ENCODE measurements at places on chromosomes 5 and 9.

DNA sequence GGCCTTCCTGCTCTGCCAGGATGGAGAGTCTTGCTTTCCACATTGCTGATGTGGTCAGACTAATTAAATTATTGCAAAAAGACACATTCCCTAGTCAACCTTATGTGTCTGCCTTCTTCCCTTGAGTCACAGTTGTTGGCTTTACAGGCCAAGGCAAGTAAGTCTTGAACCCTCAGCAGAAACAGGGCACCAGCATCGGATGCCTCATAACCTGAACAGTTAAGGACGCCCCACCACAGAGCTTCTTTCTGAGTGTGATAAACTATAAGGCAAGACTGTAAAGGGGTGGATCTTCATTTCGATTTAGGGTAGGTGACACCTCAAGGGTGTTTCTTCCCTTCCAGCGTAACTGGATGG, 670 bp upstream of the KIF2A start:
- no peak for DNase-seq

GRCh38 chr9:71928376-71928775, 16.9 kb downstream of the C9orf85 start:
- DNase-seq: no peak

- DNase-seq: peak; percentile 86
These were observed 37.6 kb upstream of the ORM1 start for GRCh38 chr9:114285166-114285867.

DNA sequence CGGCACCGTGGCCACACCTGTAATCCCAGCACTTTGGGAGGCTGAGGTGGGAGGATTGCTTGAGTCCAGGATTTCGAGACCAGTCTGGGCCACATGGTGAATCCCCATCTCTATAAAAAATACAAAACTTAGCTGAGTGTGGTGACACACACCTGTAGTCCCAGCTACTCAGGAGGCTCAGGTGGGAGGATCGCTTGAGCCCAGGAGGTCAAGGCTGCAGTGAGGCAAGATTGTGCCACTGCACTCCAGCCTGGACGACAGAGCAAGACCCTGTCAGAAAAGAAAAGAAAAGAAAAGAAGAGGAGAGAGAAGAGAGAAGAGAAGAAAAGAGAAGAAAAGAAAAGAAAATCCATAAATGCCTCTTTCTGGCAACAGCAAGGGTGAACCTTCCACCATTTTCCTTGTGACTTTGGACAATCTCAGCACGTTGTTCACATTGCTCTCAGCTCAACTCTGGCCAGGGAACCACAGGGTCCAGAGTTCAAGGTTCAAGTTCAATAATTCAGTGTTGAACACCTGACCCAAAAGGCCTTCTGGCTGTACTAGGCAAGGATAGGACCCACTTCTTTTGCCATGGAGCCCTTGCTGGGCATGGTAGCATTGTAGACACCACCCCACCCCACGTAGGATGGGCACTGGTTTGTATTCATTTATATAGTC, 14.6 kb upstream of the DUSP1 start:
- no peak for DNase-seq

Measured in posterior vena cava (tissue), 2 donors.